ENCODE measurements at places on chromosomes 7 and 10. TPM values are rescaled to one million over a fixed set of nuclear protein-coding genes. Genes with fewer than 3 reads are reported as not detected.

Gene H2BK1
- total RNA-seq = not detected

Gene RINT1
- 14.8 TPM for total RNA-seq

Gene TYSND1
- 12.5 TPM for total RNA-seq

Gene ABCC2
- total RNA-seq = 1.1 TPM

Gene RTKN2
- total RNA-seq = 93.7 TPM

Gene CALHM3
- not detected for total RNA-seq

Gene OPN4
- total RNA-seq = not detected

Gene KCP
- 1.3 TPM for total RNA-seq

Gene OR2A12
- not detected for total RNA-seq

- H3K4me1 ChIP-seq = no peaks in the 10 kb centered on the region
- H3K36me3 ChIP-seq = no peaks in the 10 kb centered on the region
- no peak overlapping the region for H3K27ac ChIP-seq
- no peaks in the 10 kb centered on the region for H3K27me3 ChIP-seq
- no peak overlapping the region for H3K4me3 ChIP-seq
These were observed 225.0 kb downstream of the CTNNA3 start for GRCh38 chr10:67471022-67471421.

GRCh38 chr10:75352650-75353049 is 48.9 kb downstream of the ZNF503 start:
- no peaks in the 10 kb centered on the region for H3K4me1 ChIP-seq
- H3K27ac ChIP-seq = no peak overlapping the region
- no peak for DNase-seq
- H3K27me3 ChIP-seq = no peaks in the 10 kb centered on the region

DNA sequence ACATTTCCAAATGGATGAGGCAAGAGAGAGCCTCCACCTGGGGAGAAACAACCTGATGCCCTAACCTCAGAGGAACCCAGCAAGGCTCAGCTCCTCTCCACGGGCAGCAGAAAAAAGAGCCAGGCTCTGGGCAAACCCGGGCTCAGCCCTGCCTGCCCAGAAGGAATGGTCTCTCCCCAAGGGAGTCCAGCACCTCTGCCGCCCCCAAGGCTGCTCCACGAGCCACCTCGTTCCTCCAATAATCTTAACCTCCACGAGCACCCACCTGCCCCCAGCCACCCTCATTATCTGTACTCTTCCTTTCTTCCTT is 154.2 kb downstream of the GRID1 start:
- no peaks in the 10 kb centered on the region for H3K36me3 ChIP-seq
- no peaks in the 10 kb centered on the region for H3K4me1 ChIP-seq
- H3K4me3 ChIP-seq = no peak overlapping the region
- no peak overlapping the region for H3K27ac ChIP-seq

DNA sequence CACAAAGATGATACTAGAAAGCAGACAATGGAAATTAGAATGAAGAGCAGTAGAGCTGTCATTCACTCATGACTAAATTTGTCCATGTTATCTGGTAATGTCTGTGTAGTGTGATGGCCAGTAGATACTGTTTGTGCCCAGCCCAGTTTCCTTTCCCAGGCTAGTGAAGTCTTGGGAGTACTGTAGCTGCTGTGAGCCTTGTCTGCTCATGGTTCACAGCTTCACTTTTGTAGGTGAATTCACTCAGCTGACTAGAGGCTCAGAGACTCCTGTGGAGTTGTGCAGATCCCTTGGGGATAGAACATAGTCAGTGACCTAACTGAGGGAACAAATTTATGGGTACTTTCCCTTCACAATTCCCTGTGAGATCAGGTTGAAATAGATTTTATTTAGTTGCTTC is 572.5 kb downstream of the ARL4A start:
- no peaks in the 10 kb centered on the region for H3K36me3 ChIP-seq
- no peak overlapping the region for H3K4me3 ChIP-seq
- H3K27ac ChIP-seq = no peak overlapping the region
- no peaks in the 10 kb centered on the region for H3K4me1 ChIP-seq
- no peaks in the 10 kb centered on the region for H3K27me3 ChIP-seq

GRCh38 chr10:33082373-33082895 is 124.4 kb upstream of the ITGB1 start:
- H3K36me3 ChIP-seq = no peaks in the 10 kb centered on the region
- H3K27me3 ChIP-seq = no peaks in the 10 kb centered on the region
- no peaks in the 10 kb centered on the region for H3K4me1 ChIP-seq
- no peak overlapping the region for H3K4me3 ChIP-seq
- no peak for DNase-seq

GRCh38 chr10:69248117-69248730 is 28.1 kb downstream of the HKDC1 start:
- peaks cover 3% of the 10 kb centered on the region for H3K36me3 ChIP-seq
- H3K4me1 ChIP-seq = no peaks in the 10 kb centered on the region
- no peak overlapping the region for H3K4me3 ChIP-seq
- no peak overlapping the region for H3K27ac ChIP-seq
- no peaks in the 10 kb centered on the region for H3K27me3 ChIP-seq
- DNase-seq = no peak

GRCh38 chr7:130486114-130486953 is 5.6 kb upstream of the MEST start:
- peaks cover 4% of the 10 kb centered on the region for H3K27me3 ChIP-seq
- H3K4me1 ChIP-seq = peaks cover 36% of the 10 kb centered on the region
- H3K4me3 ChIP-seq = peak overlapping the region; percentile 63
- no peak overlapping the region for H3K27ac ChIP-seq
- no peaks in the 10 kb centered on the region for H3K36me3 ChIP-seq

DNA sequence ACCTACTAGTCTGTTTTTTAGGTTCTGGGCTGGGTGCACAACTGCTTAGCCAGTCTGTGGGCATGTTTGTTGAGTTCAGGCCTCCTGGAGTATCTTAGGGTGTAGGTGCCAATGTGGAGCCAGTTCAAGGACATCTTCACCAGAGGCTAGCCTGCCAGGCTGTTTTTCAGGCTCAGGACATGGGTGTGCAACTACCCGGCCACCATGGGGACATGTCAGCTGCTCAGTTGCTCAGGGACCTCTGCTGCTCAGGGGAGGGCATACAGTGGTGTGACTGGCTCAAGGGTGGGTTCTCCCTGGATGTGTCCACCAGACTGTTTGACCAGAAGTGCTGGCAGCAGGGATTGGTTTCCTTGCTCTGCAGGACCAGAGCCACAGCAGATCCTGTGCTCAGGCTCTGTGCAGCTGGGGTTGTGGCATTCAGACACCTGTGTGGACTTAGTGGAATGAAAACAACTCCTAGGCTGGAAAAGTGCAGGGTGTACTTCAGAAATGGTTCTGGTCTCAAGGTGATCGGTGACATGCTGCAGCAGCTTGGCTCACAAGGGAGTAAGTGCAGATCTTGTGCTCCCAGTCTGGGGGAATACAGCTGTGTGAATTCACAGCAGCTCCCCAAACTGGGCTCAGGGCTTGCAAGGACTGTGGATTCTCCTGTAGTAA is 44.8 kb downstream of the PALS2 start:
- H3K27me3 ChIP-seq = no peaks in the 10 kb centered on the region
- no peak for DNase-seq
- H3K4me1 ChIP-seq = no peaks in the 10 kb centered on the region
- no peak overlapping the region for H3K4me3 ChIP-seq
- no peak overlapping the region for H3K27ac ChIP-seq

All from upper lobe of right lung (tissue), 1 donor.